CD4-positive, alpha-beta T cell treated with Interleukin-6 at 100 ng/mL for 8 hours (primary cell): ENCODE measurements at places on chromosomes 12 and 14.

GRCh38 chr14:73025544-73025943 is 1.4 kb downstream of the ZFYVE1 start:
- DNase-seq, result no peak

GRCh38 chr14:94728950-94729349 is 41.0 kb downstream of the GSC start:
- DNase-seq, result no peak

DNA sequence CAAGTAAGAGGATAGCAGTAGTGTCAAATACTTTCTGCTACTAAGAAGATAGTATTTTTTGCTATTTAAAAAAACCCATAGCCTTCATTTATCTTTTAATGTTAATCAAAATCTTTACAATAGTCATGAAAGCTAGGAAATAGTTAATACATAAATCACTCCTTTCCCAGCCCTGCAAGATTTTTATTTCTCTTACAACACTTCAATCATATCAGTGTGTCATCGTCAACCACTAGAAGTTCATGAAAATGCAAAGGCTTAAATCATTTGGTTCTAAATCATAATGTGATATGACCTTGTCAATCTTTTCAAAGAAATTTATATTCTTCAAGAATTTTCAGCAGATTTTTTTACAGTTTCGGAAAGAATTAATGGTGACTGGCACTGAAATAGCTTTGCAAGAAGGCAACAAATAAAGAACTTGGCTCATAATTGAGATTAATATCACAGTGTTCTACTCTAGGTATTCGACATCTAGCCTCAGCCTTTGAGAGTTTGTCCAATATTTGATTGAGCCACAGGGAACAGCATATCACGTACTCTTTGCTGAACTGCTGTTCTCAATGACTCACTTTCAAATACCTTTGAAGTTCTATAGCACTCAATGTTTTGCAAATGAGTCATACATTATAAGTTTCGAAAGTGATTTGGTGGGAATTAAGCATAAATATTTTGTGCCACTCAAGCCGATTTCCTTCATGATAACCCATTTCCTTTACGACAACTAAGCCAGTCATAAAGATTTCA is 384.0 kb upstream of the FOXG1 start:
- no peak for DNase-seq

DNA sequence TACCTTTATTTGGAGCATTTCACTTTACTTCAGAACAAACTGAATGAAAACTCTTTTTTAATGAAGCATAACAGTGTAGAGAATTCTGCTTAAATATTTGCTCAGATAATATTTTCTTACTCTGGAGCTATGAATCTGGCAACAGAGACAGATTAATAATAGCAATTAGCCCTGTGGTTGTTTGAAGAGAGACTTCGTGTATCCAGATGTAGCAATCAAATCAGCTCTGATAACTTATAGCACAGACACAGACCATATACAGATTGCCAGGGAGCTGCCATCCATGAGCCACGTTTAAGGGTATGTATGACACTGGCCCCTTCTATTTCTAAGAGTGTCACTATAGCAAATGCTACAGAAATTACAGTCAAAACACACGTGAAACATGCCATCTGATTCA is 146.6 kb downstream of the EXOC5 start:
- DNase-seq, result no peak

GRCh38 chr12:13374793-13375192 is 178.3 kb downstream of the EMP1 start:
- DNase-seq, result no peak

DNA sequence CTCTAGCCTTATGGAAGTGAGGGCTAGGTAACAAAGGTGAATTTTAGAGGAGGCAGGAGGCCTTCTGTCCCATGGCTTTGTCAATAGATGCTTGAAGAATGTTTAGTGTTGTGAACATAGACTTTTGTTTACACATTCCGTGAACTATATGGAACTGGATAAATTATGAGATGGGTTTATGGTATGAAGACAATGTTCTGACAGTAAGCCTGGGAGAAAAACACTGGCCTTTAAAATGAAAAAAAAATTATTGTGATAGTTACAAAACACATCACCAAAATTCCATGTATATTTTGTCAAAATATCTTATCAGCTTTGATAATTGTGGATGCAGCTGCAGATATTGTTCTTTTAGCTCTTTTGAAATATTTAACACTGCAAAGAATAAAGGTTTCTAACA is 251.5 kb upstream of the DCN start:
- DNase-seq, result no peak
